ENCODE measurements at places on chromosomes 4 and X.

DNA sequence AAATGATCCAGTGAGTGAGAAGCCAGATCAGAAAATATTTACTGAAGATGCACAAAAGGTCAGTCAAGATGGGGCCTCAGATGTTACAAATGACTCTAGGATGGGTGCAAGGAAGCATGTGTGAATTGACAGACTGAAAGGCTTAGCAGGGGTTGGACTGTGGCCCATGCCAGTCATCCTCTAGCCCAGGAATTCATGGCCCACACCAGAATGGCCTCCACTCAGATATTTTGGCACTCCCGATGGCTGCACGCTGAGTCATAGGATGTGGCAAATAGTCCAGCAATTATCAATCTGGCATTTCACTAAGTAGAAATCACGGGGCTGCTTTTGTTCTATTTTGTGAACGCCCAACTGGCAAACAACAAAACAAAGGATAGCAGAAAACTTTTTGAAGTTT, 406.5 kb downstream of the IQCM start:
- DNase-seq = no peak

- no peak for DNase-seq
Observed at GRCh38 chrX:35682476-35682875, 115.7 kb upstream of the MAGEB16 start.

DNA sequence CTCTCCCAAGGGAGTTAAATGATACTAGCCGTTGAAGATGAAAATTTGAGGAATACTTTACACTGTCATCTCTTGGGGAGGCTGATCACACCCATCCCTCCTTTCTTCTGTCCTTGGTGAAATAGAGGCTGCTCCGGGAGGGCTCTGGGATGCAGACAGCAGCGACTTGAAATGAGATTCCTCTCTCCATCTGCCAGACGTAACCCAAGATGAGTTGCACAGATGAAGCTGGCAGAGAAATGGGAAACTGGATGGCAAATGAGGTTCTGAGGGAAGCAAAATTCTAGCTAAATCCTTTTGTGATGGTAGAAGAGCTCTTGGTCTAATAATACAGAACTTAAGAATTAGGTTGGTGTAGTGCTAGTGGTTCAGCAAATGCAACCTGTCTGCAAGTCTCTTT, 201.4 kb downstream of the AASDH start:
- no peak for DNase-seq

DNA sequence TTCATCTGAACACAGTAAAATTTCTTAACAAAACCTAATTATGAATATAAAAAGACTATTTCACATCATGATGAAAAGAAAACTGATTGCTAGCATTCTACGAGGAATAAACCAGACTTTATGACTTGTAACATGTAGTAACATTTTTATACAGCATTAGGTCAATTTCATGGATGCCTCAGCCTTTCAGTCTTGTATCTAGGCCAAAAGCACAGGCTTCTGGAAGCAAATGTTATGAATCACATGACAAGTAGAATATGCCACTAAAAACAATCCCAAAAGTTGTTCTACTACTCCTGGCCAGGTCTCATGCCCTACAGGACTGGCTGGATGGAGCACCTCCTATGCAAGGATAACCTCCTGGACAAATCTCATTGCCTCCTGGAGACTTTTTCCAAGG, 101.2 kb downstream of the ARHGAP6 start:
- no peak for DNase-seq

DNA sequence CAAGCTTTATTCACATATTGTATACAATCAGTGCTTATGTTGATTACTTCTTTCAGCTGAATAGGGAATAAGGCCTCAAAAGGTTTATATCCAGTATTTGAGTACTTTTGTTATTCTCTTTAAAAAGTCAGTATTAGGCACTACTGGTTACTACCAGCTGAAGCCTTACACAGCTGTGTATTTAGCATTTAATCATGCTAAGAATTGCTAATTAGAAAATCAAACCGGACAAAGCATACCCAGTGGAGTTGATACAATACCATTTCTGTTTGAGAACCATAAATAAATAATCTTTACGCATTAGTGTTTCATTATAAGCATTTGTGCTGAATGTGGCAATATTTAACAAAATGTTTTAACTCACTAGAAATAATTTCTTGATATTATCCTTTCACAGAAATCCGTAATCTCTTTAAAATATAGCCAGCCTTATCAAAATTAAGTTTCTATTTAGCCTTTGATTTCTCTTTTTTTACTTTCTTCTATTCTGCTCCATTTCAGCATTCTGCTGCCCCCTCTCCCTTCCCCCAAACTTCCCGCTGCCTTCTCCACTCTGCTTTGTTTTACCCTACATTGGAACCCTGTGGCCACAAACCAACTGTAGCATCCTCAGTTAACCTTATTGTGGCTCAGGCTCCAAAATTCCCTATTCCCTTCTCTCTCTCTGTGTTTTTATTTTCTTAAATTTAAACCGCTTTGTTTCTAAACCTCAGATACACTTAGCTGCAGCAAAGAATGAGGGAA, 37.8 kb downstream of the UGT8 start:
- DNase-seq = no peak

DNA sequence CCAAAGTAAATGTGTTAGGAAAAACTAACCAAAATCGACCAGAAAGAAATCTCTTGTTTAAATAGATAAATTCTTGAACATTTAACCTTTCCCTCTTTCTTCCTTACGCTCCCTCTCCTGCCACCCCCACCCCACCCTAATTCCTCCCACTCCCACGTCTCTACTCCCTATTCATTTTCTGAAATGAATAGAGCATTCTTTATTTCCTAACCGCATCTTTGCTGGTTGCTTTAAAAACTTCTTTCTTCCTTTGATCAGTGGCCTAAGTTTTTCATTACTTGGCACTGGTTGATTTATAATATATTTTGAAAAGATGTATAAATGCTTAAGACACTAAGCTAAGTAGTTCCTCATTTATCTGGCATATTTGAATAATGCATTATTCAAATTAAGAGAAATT, 33.9 kb downstream of the BMPR1B start:
- no peak for DNase-seq

DNA sequence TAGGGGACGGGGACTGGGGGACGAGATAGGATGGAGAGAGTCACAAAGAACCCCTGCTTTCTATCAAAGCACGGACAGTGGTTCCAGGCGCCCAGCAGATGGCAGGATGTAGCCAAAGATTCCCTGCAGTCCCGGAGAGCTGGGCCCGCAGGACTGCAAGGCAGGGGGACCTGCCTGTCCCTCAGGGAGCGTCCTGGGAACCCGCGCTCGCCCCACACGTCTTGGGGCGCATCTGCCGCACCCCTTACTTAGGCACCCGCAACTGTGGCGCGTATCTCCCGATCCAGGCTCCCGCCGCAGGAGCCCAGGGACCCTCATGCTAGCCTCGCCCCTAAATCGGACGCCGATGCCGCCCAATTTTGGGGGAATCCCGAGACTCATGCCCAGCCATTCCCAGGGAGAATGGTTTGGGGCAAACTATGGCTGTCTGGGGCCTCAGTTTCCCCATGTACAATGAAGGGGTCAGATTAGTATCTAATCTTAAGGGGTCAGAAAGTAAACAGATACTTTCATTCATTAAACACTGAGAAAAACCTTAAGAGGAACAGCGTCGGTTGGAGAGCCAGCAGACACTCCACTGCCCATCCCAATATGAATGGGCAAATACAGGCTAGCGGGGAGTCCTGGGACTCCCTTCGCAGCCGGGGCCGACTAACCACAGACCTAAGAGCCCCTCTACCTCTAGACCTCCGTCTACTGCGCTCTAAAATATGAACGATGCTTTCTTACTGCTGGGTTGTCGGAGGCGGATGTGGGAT, 581 bp upstream of the STK32B start:
- no peak for DNase-seq

GRCh38 chr4:155759372-155760252, 791 bp downstream of the GUCY1B1 start:
- no peak for DNase-seq

GRCh38 chrX:153688911-153689590, 1.3 kb downstream of the SLC6A8 start:
- no peak for DNase-seq

- no peak for DNase-seq
Observed at GRCh38 chr4:134390319-134390718, 188.7 kb upstream of the PABPC4L start.

DNA sequence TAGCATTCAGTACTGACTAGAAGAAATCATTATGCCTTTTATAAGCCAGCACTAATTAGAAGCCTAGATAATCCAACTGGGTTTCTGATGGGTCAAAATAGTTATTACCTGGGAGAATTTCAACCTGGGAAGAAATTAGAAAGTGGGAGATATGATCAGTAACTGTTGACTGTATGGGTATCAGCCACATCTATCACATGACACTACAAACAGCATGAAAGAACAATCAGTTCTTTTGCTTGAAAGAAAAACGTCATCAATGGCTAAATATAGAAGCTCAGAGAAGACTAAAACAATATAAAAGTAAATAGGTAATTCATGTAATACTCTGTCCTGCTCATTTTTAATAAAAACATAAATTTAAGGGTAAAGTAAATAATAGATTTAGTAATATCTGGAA, 145.1 kb downstream of the CAMK2D start:
- no peak for DNase-seq

DNA sequence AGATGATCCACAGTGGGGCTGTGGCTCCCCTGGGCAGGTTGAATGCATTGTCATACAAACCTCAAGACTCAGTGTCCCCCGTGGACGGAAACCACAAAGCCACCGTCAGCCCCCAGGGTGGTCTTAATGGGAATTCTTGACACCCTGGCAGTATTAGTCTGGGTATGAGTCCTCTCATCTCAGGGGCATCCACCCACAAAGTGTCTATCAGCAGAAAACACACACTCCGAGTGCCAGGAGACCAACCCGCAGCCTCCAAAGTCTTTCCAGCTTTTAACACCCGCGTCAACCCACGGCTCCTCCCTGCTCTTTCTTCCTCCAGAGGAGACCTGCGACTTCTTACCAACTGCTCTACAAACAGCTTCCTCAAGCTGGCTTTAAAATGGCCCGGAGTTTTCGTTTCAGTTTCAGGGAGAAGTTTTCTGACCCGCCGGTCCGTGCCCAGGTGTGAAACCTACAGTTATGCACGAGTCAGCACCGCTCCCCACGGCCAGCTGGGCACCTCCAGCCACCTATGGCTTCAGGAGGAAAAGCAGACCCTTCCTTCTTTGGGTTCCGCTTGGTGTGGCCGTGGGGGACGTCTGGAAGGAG, 14.4 kb upstream of the ASMTL start:
- no peak for DNase-seq

DNA sequence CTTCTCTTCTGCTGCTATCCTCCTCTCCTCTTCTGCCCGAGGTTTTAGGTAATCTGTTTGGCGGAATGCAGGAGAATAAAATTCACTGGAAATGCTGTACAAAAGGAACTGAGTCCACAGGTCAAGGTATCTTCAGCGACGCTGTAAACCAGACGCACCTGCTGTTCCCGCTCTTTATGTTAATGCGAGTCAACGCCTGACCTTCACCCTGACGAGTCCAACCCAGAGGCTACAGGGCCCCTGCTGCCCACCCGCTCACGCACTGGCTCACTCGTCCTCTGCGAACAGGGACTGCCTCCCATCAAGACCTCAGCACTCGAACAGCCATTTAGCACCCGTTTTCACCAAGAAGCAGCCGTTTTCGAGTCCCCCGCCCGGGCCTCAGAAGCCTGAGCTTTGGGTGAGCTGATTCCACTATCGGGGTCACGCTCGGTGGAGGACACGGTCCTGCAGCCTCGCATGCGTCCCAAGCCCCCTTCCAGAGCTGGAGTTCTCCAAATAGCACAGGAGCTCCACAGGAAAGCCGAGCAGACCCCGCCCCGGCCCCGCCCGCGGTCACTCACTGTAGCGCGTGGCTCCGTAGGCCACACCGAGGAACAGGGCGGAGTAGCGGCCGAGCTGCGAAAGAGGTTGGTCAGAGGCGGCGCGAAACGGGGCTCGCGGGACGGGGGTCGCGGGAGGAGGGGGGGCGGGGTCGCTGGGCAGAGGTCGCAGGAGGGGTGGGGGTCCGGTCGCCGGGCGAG, 556 bp downstream of the ATP5ME start:
- DNase-seq = no peak

DNA sequence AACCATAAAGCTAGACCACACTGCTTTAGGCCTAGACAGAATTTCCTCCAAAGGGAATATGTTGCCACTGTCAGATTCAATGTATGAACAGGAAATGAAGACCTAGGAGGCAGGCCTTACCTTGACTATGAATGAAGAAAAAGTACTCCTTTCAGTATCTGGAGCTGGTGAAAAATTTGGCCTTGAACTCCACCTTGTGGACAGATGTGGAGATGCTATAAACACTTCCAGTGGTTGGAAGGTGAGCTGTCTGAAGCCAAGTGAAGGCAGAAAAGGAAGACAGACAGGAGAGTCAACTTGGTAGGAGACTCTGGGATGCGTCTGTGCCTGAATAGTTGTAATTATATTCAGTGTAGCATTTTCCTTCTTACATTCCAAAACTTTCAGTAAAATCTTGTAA, 17.2 kb downstream of the SPIN3 start:
- peak; percentile 56 for DNase-seq

DNA sequence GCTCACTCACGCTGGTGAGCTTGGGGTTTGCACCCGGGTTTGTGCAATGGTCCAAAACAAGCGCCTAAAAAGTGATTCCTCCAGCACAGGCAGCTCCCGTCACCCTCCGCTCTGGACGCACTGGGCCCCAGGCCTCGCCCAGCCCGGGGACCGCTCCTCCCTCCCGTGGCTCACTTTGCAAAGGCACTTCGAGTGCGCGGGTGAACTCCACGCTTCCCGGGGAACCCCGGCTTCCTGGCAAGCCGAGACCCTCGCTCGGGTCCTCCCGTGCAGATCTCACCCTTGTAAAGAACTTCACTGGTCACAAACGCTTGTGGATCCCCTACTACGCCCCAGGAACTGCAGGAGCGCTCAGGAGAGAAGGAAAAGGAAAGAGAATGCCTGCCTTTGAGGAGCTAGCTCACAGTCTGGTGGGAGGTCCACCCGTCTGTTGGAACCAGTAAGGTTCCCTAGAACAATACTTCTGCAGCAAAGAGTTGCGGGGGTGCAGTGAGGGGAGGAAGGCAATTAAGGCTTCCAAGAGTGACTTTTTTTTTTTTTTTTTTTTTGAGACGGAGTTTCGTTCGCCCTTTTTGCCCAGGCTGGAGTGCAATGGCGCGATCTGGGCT, at the start of gene CTPS2:
TSS of gene CTPS2 (minus strand) at position 122 of the 608 bp plus-strand sequence. CDS start 9,767 bp downstream, outside the sequence.
- DNase-seq = no peak

DNA sequence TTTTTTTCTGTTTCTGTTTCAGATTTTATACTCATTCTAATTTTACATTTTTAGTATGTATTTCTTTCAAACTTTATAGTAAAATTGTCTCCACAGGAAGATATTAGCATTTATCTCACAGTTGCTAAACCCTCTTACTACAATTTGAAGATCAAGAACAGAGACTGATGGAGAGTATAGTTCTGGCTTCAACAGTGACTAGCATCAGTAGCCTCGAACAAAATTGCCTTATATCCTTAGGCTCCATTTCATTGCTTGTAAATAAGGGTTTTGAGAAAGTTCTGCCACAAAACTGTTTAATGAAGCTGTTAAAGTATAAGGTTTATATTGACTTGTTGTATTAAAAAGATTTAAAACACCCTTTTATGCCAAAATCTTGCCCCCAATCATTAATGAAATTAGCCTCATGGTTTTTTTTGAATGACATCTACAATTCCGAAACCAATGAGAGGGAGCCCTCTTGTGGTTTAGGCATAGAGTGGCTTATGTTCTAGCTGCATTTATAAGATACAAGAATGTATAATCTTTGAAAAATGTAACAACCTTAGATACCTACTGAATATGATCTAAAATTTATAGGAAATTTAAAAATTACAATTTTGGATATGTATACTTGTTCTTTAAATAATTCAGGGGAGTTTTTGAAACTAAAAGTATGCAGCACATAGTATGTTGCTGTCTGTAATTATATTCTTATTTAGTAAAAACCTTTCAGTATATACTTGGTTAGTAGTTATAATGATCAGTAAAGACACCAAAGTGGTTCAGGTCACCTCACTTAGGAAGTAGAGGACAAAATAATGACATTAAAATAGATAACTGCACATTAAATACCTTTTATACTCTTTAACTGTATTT, 109.8 kb upstream of the HPGD start:
- no peak for DNase-seq
